Substantia nigra (tissue), 51 donors: ENCODE measurements at places on chromosomes 11 and 22.
A peak's percentile ranks its signal among the peaks of the same experiment; 100 is the strongest.

GRCh38 chr22:26552466-26552865 is 37.5 kb downstream of the TPST2 start:
- DNase-seq = no peak

GRCh38 chr11:122917311-122917710 is 34.8 kb downstream of the JHY start:
- DNase-seq = no peak

DNA sequence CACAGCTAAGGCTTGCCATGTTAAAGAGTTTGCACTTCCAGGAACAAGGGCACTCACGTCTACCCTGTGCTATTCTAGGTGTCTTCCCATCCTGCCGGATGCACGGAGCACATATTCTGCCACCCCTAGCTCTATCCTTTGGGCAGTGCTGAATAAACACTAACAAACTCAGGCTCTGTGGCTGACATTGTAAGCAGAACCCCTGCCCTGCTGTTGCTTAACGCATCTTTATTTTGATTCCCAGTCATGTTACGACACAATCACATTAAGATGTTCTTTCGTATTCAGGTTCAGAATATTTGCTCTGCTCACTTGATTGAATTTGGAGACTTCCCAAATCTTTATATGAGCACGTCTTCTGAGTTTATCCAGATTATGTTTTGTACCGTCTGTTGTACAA is 3.7 kb upstream of the HDHD5 start:
- DNase-seq = no peak

DNA sequence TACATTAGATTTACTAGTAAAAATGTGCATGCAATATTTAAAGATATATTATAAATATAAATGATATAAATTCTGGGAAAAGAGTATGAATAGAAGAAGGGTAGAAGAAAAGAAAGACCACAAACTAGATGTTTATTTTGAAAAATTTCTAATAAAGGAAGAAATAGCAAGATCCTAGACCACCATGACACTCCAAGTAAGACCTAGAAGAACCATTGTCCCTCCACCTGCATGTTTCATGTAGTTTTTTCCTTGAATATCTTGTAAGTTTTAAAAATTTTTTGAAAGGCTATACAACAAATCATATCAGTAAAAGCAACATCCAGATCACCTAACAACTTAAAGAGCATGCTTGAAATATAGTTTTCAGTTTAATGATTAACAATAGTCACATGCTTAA is 46.8 kb downstream of the ARHGAP32 start:
- DNase-seq = no peak

DNA sequence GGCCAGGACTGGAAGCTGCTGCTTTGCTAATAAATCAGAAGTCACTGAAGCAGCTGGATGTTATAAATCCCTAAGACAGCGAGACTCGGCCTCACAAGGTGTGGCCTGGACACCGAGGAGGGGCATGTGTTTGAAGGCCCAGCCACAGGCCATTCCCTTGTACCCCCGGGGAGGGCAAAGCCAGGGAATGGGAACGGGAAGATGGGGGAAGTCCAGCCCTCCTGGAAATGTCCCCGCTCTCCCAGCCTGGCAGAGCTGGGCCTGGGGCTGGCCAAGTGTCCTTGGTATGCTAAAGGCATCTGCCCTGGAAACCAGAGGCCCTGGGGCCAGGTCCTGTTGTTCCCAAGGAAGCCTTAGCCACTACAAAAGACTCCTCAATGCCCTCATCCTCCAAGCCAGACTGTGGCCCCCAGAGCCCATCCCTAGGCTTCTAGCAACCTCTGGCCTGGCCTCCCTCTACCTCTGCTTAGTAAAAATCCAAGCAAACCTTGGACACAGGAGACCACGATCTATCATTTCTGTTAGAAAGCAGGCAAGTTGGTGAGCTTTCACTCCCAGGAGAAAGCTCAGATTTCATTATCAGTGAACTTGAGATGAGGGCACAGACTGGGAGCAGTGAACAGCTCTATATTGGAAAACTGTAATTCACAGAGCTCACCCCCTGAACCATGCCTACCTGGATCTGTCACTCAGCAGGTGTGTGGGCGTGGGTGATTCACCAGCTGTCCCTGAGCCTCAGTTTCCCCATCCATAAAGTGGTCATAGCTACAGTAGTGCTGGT is 11.0 kb downstream of the CHST1 start:
- peak; percentile 66 for DNase-seq

- DNase-seq = no peak
Measured at GRCh38 chr11:94424011-94424410, 22.8 kb upstream of the GPR83 start.

- no peak for DNase-seq
Measured at GRCh38 chr11:128422576-128423370, 164.6 kb downstream of the ETS1 start.

DNA sequence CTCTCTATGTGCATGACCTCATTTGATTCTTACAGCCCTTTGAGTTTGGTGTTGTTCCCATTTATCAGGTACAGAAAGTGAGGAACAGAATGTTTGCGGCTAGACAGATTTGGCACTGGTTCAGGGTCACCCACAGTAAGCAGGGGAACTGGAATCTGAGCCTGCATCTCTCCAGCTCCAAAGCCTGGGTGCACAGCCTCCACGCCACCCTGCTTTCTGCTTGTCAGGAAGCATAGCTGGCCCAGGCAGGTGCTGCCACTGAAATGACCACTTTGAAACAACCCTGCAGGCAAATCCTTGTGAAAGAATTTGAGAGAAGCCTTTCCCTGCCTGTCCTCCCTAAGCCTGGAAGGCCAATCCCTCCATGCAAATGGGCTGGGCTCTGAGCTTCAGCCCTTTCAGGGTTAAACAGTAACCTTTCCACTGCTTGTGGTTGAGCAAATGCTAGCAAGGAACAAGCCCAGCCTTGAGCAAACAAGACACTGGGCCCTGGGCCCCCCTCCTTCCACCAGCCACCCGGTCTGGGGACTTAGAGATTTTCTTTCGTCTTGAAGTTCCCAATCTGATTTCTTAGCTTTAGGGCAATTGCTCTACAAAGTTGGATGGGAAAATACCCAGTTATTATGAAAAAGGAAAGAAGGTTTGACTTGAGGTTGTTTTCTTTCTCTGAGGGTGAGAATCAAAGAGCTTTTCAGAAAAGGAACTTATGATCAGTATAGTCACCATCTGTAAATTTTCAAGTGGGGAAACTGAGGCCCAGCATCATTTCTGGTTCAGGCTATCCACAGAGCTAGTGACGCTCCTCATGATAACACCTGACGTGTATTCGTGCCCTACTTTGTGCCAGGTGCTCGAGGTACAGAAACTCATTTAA is 19.4 kb downstream of the EHF start:
- DNase-seq = no peak

DNA sequence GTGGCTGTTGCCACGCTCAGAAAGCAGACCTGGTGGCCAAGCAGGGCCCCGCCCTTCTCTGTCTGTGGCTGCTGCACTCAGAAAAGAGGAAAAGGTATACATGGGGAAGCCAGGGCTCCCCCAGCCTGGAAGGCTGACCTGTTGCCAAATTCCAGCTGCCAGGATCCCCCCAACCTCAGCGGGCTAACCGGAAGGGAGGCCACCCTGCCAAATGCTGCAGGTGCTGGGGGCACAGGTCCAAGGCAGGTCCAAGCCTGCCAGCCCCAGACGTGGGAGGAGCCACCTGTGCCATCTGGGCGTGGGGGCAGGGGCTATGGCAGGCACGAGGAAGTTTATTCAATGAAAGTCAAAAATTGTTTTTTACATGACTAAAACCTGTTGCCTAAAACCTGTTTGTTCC is 2.6 kb downstream of the NPTXR start:
- no peak for DNase-seq

- no peak for DNase-seq
Measured at GRCh38 chr11:122661182-122661945, 5.8 kb downstream of the UBASH3B start.

DNA sequence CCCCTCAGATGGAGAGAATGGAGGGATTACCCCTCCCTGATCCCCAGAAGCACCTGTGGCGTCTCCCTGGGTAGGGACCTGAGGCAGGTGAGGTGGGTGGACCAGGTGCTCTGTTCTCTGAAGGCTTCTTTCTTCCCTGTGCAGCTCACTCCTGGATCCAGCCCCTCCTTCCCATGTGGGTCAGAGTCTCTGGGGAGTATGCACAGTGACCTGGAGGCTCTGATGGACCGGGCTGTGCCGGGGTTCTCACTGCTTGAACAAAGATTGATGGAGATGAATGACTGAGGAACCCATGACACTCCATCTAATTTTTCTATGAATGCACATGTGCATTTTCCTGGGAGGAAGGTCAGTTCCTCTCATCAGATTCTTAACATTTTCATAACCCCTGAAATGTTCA is 78.6 kb upstream of the SHANK2 start:
- DNase-seq = no peak

DNA sequence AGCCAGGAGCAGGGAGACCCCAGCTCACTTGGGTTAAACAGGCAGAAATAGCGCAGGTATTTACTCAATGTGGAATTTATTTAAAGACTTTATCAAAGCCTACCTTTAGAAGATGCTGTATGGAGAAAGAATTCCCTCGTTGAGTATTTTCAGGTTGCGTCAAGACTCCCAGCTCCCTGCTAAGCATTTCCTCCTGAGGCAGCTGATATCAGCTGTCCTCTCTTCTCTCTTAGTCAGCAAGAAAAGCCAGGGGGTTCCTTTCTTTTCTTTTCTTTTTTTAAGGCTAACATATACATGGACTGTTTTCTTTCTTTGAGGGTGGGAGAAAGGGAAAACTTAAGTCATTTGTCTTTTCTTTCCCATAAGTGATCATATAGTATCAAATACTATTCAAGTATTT is 125.8 kb upstream of the POU2AF2 start:
- no peak for DNase-seq

DNA sequence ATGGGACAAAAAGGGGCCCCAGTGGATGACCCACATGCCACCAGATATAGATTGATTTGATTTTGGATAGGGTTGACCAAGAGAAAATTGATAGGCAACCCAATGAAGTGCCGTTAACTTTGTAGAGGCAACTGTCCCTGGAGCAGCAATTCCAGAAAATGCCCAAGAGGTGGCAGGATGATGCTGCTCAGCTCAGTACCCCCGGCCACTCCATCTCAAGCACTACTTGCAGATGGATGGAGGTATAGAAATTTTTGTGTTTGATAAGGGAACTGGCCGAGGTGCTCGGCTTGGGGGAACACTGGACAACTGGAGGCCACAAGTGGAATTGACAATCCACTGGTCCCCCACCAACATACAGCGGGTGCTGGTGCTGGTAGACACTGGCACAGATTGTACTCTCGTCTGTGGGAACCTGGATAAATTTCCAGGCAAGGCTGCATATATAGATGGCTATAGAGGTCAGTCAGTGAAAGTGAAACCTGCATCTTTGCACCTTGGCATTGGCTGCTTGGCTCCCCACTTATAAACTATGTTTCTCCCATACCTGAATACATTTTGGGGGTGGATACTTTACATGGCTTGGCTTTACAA is 86.3 kb downstream of the CCDC83 start:
- DNase-seq = peak; percentile 40

- no peak for DNase-seq
Measured at GRCh38 chr11:75308116-75308515, 43.3 kb downstream of the ARRB1 start.

- DNase-seq = peak; percentile 31
Measured at GRCh38 chr11:131688048-131688693, 317.8 kb downstream of the NTM start.

DNA sequence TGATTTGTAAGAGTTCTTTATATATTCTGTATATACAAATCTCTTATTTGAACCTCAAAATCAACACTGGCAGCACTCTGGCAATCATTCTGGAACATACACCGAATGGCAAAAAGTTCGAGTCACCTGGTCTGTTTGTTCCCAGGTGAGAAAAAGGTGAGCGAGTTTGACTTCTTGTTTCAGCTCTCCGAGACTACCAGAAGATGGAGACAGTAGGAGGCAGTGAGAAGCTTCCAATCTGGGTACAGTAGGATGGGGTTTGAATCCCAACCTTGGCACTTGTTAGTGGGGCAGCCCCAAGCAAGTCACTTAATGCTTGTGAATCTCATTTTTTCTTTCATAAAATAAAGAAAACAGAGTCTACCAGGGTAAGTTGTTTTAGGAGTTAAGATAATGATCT is 76.4 kb downstream of the C2CD3 start:
- no peak for DNase-seq

DNA sequence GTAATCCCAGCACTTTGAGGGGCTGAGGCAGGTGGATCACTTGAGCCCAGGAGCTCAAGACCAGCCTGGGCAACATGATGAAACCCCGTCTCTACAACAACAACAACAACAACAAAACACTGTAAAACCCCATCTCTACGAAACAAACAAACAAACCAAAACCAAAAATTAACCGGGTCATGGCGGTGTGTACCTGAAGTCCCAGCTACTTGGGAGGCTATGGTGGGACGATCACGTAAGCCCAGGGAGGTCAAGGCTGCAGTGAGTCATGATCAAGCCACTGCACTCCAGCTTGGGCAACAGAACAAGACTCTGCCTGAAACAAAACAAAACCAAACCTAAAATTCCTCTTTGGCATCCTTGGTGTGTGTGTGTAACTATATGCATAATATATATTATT is 7.0 kb upstream of the POLA2 start:
- no peak for DNase-seq

GRCh38 chr11:14499178-14499559 is 442 bp downstream of the COPB1 start:
- DNase-seq = peak; percentile 47

DNA sequence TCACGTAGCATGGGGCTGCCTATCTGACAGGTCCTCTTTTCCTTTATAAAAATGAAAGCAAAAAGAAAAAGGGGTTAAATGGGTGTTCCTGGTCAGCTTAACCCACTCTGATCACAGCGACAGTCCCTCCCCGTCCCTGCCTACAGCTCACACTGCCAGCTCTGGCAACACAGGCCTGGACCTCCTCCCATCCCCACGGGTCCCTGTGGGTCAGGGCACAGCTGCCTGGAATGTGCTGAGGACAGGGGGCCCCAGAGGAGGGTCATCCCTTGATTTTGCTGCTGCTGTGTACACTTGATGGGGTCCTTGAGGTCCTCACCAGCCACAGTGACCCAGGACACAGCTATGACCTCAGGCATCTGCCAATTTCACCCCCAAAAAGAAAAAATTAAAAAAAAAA is 29.6 kb upstream of the CYP2D6 start:
- no peak for DNase-seq
